CD4-positive, alpha-beta memory T cell (primary cell): ENCODE measurements at places on chromosomes 2 and 18.
A peak's percentile ranks its signal among the peaks of the same experiment; 100 is the strongest.

DNA sequence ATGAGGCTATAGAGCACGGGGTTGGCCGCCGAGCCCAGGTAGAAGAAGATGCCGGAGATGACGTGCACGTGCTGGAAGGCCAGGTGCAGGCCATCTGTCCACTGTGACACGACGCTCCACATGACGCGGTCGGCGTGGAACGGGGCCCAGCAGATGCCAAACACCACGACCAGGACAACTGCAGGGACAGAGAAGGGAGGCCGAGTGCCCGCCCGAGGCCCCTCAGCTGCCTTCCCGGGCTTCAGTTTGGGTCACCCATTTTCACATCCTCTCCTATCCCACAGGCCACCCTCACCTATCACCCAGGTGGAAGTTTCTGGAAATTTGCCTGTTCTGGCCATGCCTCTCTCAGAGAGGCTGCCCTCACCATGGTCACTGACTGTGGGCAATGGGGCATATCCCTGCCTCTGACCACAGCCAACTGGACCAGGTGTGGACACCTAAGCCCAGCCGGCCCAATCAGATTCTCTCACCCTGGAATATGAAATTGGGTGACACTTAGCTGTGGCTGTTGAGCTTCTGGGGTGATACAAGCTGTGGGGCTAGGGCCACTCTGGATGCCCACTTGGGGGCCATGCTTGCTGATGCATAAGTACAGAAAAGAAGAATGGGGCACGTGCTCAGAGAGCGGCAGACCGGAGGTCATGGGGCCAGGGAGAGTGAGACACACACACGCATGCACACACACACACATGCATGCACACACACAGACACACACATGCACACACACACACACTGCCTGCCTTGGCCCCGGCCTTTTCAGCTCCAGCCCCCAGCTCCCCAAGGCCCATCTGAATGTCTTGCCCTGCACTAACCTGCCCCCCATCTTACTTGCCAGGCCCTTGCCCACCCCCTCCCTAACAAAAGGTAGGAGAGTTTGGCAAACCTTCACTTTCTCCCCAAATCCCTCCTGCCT lies 4.7 kb downstream of the NMUR1 start:
- H3K27ac ChIP-seq: no peak overlapping the region
- H3K4me1 ChIP-seq: peaks cover 43% of the 10 kb centered on the region
- no peak overlapping the region for H3K4me3 ChIP-seq
- no peaks in the 10 kb centered on the region for H3K36me3 ChIP-seq
- H3K27me3 ChIP-seq: no peaks in the 10 kb centered on the region

- no peaks in the 10 kb centered on the region for H3K36me3 ChIP-seq
- no peaks in the 10 kb centered on the region for H3K4me1 ChIP-seq
- H3K4me3 ChIP-seq: no peak overlapping the region
- no peak overlapping the region for H3K27ac ChIP-seq
- DNase-seq: no peak
Measured at GRCh38 chr2:232228332-232228731, 150.2 kb upstream of the ALPP start.

- no peaks in the 10 kb centered on the region for H3K27me3 ChIP-seq
- DNase-seq: no peak
Measured at GRCh38 chr2:150627526-150627925, 140.1 kb upstream of the RND3 start.

DNA sequence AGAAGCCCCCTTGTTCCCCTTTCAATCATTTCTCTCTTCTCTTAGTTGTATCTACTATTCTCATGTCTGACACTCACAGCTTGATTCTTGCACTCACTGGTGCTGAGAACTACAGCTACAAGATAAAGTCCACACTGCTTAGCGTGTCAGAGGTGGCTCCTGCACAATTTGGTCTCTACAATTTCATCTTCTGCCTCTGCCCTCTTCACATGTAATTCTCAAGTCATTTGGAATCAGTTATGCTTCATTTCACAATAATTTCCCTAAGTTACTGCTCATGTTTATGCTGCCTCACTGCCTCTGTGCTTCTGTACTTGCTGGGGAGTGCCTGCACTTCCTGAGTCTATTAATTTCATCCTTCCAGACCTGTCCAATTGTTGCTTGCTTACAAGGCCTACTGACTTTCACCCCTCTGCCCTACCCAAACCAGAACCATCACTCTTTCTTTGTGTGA lies 11.6 kb upstream of the NAB1 start:
- no peaks in the 10 kb centered on the region for H3K36me3 ChIP-seq
- no peak overlapping the region for H3K27ac ChIP-seq
- no peak overlapping the region for H3K4me3 ChIP-seq
- no peak for DNase-seq
- H3K4me1 ChIP-seq: no peaks in the 10 kb centered on the region

DNA sequence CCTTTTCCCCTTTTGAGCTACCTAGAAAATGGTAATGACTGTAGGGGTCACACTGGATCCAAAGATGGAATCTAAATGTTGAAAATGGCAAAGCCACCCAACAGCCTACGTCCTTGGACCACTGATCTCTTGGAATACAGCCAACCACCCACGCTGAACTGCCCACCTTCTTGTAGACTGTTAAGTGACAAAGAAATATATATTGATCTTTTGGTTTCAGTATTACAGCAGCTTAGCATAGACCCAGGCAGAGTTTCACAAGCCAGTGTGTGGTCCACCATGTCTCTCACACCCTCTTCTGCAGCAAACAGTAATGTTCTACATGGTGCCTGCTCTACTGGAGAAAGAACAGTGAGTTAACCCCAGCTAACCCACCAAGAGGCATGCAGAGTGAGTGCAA lies 20.2 kb downstream of the CACNB4 start:
- H3K27ac ChIP-seq: no peak overlapping the region
- H3K36me3 ChIP-seq: no peaks in the 10 kb centered on the region
- H3K27me3 ChIP-seq: no peaks in the 10 kb centered on the region
- no peak for DNase-seq

GRCh38 chr2:39202639-39203369 lies 41.0 kb downstream of the CDKL4 start:
- H3K4me3 ChIP-seq: no peak overlapping the region
- no peak for DNase-seq
- no peak overlapping the region for H3K27ac ChIP-seq
- no peaks in the 10 kb centered on the region for H3K4me1 ChIP-seq

DNA sequence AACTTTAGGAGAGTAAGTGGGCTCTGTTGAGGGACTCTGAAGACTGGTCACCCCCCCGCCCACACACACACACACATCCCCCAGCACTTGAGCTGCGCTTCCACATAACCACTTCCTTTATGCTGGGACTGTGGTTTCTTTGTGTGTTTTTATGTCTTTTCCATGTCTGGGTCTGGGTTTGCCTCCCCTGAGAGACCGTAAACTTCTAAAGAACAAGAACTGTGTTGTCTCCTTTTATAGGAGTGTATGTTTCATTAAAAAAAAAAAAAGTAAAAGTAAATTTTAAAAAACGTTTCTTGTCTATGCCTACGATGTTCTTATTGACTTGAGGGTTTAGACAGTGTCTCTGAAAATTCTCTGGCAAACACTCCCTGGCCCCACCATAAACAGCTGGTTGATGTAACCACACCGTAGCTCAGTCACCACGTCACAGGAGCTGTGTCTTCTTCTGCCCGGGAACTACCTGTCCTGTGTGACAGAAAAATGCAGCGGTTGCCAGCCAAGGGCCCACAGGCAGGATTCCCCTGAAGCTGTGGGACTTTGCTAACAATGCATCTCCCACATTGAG lies 68.0 kb downstream of the KLHL29 start:
- no peaks in the 10 kb centered on the region for H3K27me3 ChIP-seq
- DNase-seq: peak; percentile 12
- no peak overlapping the region for H3K4me3 ChIP-seq
- H3K36me3 ChIP-seq: no peaks in the 10 kb centered on the region
- no peak overlapping the region for H3K27ac ChIP-seq

GRCh38 chr2:187853381-187853791 lies 299.2 kb upstream of the TFPI start:
- H3K27me3 ChIP-seq: no peaks in the 10 kb centered on the region
- no peak overlapping the region for H3K27ac ChIP-seq
- H3K36me3 ChIP-seq: no peaks in the 10 kb centered on the region

DNA sequence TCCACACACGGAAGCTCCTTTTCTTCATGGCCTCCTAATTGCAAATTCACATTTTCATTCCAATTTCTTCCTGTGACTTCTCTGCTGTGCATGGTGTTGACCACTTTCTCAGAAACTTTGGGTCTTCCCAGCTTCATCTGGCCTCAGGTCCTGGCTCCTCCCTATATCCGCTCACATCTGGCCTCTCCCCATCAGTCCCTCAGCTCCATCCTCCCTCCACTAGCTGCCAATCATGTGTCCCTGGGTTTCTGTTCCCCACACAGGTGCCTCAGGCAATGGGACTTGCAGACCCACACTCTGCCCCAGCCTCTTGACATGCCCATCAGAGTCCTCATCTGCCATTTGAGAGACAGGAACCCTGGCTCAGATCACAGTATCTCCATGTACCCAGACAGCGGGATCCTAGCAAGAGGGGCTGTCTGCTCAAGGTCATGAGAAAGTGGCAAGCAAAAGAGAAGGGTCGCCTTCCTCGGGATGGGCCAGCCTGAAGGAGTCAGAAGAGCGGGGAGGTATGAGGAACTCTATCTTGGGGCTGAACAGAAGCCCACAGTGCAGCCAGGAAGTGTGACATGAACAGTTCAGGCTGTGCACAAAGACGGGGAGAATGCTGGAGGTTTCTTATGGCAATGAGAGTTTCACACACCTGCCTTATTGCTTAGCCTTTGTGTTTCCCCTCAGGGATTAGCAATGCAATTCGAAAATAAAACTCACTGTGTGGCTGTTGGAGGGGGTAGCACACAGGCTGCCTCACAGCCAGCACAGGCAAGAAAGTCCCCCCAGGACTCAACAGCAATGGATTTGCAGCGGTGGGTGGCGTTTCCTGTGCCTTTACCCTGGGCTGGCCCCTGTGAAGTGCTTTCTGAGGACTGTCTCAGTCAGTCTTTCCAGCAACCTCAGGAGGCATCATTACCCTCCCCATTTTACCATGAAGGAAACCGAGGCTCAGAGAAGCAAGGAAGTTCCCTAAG lies 69.5 kb downstream of the COPS8 start:
- H3K4me1 ChIP-seq: no peaks in the 10 kb centered on the region
- no peaks in the 10 kb centered on the region for H3K27me3 ChIP-seq
- no peak overlapping the region for H3K27ac ChIP-seq
- no peaks in the 10 kb centered on the region for H3K36me3 ChIP-seq
- DNase-seq: no peak
- H3K4me3 ChIP-seq: no peak overlapping the region

GRCh38 chr2:195727106-195727505 lies 70.1 kb downstream of the SLC39A10 start:
- H3K27ac ChIP-seq: no peak overlapping the region
- DNase-seq: no peak
- H3K4me1 ChIP-seq: no peaks in the 10 kb centered on the region
- H3K27me3 ChIP-seq: no peaks in the 10 kb centered on the region
- H3K4me3 ChIP-seq: no peak overlapping the region

- H3K27ac ChIP-seq: no peak overlapping the region
- no peak overlapping the region for H3K4me3 ChIP-seq
- no peaks in the 10 kb centered on the region for H3K27me3 ChIP-seq
- H3K36me3 ChIP-seq: no peaks in the 10 kb centered on the region
- DNase-seq: no peak
- H3K4me1 ChIP-seq: no peaks in the 10 kb centered on the region
Measured at GRCh38 chr18:9827793-9828505, 57.8 kb upstream of the TXNDC2 start.

- no peaks in the 10 kb centered on the region for H3K4me1 ChIP-seq
- H3K36me3 ChIP-seq: no peaks in the 10 kb centered on the region
- H3K27me3 ChIP-seq: no peaks in the 10 kb centered on the region
- no peak overlapping the region for H3K27ac ChIP-seq
- H3K4me3 ChIP-seq: no peak overlapping the region
Measured at GRCh38 chr18:76363436-76364120, 131.5 kb downstream of the ZNF516 start.

- H3K27ac ChIP-seq: no peak overlapping the region
- H3K27me3 ChIP-seq: no peaks in the 10 kb centered on the region
- H3K4me3 ChIP-seq: no peak overlapping the region
- no peak for DNase-seq
- no peaks in the 10 kb centered on the region for H3K36me3 ChIP-seq
Measured at GRCh38 chr18:45652303-45653080, 37.2 kb downstream of the SLC14A2 start.

- no peak for DNase-seq
- no peak overlapping the region for H3K4me3 ChIP-seq
- no peaks in the 10 kb centered on the region for H3K27me3 ChIP-seq
- H3K4me1 ChIP-seq: peaks cover 18% of the 10 kb centered on the region
- H3K36me3 ChIP-seq: no peaks in the 10 kb centered on the region
- no peak overlapping the region for H3K27ac ChIP-seq
Measured at GRCh38 chr2:69380072-69380917, 6.7 kb downstream of the GFPT1 start.

DNA sequence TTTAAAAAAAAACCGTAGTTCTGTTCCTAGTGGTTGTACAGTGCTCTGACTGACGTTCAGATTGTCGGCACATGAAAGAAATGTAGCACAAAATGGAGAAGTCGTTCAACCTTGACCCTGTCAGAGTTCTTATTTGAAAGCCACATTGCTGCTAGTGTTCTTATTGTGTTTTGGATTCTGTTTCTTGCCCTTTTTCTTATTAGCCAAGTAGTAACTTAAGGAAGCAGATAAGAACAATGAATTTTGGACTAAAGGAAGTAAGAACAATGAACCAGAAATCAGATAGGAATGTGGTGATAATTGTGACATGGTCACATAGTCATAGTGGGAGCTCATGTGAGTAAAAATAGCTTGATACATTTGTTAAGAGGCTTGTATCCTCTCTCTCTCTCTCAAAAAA lies 45.9 kb downstream of the RPIA start:
- no peaks in the 10 kb centered on the region for H3K27me3 ChIP-seq
- peaks cover 21% of the 10 kb centered on the region for H3K36me3 ChIP-seq
- no peak overlapping the region for H3K27ac ChIP-seq
- no peak for DNase-seq

GRCh38 chr2:209526561-209526960 lies 102.7 kb downstream of the MAP2 start:
- H3K27me3 ChIP-seq: no peaks in the 10 kb centered on the region
- DNase-seq: no peak
- no peak overlapping the region for H3K4me3 ChIP-seq
- no peaks in the 10 kb centered on the region for H3K4me1 ChIP-seq
- no peak overlapping the region for H3K27ac ChIP-seq

DNA sequence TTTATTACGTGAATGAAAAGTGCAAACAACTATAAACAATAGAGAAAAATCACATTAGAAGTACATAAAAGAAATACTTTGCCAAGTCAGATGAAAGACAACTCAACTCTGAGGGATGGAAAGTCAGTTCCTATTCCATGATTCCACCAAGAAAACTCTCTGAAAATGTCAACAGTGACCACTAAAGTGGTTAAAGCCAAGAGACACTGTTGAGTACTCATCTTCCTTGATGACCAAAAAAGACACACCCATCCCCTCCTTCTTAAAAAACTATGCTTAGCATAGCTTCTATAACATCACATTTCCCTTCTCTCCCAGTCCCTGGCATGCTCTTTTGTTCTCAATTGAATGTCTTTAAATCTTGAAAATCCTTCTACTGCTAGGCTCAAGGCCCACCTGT lies 160.0 kb downstream of the TCF4 start:
- H3K4me1 ChIP-seq: no peaks in the 10 kb centered on the region
- no peaks in the 10 kb centered on the region for H3K36me3 ChIP-seq
- H3K4me3 ChIP-seq: no peak overlapping the region
- H3K27ac ChIP-seq: no peak overlapping the region
- H3K27me3 ChIP-seq: no peaks in the 10 kb centered on the region

GRCh38 chr2:54502731-54503130 lies 46.6 kb downstream of the SPTBN1 start:
- no peak overlapping the region for H3K27ac ChIP-seq
- H3K4me1 ChIP-seq: no peaks in the 10 kb centered on the region
- no peaks in the 10 kb centered on the region for H3K36me3 ChIP-seq
- H3K4me3 ChIP-seq: no peak overlapping the region
